ENCODE measurements at places on chromosomes 4 and X.

DNA sequence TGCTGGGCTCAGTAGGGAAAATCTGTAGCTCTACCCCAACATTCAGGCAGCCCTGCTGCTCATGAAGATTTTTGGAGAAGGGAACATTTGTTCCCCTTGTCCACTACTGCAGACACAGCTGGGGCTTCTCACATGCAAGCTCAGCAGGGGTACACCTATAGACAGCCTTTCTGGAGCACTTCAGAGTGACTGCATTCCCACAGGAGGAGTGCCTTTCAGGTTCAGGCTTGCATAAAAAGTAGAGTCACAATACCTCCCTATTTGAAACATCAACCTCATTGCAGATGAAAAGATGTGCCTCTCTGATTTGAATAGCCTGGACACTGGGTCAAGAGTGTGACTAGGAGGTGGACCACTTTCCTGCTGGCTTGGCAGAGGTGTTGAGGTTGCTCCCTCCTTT lies 53.3 kb upstream of the NAP1L2 start:
- no peak for DNase-seq

DNA sequence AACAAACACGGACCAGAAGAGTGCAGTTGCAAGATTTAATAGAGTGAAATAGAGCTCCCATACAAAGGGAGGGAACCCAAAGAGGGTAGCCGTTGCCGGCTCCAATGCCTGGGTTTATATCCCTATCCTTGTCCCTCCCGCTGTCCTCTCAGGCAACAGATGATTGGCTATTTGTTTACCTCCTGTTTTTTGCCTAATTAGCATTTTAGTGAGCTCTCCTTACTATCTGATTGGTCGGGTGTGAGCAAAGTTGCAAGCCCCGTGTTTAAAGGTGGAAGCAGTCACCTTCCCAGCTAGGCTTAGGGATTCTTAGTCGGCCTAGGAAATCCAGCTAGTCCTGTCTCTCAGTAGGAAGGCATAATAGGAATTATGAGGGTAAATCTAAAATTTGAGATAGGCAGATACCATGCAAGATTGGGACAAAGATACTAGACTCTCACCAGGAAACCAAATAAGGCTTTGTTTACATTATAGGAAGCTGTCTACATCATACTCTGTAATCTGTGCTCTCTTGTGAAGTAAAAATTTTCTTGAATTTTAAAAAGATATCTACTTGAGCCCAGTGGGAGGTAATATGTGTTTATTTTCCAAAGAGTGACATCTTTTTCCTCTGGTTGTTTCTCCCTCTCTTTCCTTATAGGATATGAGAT lies 65.9 kb downstream of the ATP10D start:
- no peak for DNase-seq

- no peak for DNase-seq
Observed at GRCh38 chrX:123975180-123975579, 13.7 kb downstream of the STAG2 start.

DNA sequence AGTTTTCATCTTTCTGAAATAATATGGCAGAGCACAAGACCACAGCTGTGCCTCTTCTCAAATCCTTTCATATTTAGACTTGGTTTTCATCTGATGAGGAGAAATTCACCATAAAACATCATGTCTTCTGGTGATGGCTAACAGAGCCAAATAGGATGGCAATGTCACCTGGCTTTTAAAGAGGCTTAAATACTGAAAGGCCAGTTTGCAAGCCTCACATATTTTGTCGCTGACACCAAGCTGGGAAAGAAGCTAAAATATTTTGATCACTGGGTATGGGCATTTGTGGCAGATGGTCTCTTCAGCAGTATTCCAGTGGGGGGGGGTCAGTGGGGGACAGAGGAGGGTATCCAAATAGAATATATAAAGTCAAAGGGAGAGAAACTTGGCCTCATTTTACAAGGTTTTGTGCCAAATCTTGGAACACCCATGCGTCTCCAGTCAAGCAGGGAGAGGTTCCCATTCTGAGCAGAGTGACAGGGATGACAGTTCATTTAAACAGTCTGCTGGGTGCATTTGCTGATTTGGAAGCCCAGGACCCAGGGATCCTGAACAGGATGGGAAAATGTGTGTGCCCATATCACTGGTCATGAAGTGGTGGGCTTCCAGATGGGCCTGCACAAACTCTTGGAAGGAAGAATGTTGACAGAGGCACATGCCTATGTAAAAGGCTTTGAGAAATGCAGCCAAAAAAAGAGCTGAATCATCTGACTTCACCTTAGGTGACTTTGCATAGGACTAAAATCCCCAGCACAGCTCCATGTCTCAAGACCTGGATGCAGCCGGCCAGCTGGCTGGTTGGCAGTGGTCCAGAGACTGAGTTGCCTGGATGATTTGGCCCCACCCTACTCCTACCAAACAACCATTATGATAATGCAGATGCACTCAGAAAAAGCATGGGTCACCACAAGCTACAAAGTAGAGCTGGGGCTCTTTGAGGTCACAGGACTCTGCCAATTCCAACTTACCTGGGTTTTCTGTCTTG lies 484.4 kb upstream of the NR3C2 start:
- no peak for DNase-seq

DNA sequence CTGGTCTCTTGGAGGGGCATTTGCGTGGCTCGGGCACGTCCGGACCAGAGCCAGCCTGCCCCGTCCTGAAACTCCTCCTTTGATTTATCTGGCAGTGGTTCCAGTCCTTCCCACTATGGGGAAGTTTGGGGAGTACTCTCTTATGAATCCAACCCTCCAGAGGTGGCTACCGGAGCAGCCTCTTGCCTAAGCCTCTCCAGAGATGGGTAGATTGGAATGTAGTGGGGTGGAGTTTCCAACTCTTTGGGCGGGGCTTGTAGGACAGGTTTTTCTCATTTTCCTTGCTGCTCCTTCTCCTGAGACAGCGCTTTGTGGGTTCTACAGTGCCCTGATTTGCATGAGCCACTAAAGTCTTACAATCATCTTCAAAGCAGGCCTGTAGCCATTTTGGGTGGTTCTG lies 60.1 kb upstream of the XAGE1B start:
- no peak for DNase-seq

DNA sequence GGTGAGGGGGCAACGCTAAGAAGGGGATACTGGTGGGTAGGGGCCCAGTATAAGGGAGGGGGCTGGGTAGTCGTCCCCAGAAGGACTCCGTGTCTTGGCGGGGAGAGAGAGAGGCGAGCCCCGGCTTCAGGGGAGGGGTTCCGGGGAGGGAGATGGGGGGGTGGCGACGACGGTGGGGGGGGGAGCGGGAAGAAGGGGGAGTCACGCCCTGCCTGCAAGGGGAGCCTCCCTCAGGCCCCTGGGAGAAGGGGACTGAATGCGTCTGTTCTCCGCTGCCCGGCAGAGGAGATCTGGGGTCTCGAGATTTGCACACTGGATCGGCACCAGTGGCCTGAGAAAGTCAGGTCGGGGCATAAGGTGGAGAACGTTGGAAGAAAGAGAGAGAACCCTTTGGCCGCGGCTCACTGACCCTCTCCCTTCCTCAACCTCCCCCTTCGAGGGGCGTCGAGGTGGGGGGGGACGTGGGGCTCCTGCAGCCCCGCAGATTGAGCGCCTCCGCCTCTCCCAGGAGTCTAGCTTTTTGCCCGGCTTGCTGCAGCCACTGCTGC lies 609 bp upstream of the BCORL1 start:
- no peak for DNase-seq

DNA sequence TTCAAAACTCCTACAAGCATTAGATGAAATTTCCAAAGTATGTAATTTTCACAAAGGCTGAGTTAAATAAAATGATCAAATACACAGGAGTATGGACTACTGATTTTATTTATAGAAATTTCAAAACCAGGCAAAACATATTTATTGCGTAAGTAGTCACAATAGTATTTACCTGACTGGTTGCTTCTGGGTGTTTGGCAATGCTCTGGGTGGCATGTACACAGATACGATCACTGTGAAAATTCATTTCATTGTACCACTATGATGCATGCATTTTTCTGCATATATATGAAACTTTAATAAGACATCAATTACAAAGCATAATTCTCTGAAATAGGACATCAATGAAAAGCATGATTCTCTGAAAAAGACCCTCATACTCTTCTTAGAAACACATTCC lies 384.2 kb downstream of the TLL1 start:
- DNase-seq = no peak

- DNase-seq = no peak
Observed at GRCh38 chr4:154039435-154040343, 250.8 kb upstream of the SFRP2 start.

DNA sequence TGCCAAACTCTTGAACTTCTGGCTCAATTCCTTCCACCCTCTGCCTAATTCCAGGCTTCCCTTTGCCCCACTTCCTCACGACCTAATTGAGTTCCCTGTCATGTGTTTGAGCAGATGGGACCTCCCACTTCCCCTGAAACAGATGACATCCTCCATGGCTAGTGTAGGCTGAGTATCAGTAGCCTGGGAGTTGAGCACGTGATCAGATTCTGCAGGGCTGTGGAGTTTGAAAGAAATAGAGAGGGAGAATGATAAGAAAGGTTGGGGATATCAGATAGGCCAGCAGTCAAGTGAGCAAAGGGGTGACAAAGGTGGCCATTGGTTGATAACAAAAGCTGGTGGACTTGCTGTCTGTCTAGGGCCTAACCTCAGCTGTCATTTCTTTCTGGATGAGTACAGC lies 18.8 kb upstream of the NWD2 start:
- DNase-seq = no peak

DNA sequence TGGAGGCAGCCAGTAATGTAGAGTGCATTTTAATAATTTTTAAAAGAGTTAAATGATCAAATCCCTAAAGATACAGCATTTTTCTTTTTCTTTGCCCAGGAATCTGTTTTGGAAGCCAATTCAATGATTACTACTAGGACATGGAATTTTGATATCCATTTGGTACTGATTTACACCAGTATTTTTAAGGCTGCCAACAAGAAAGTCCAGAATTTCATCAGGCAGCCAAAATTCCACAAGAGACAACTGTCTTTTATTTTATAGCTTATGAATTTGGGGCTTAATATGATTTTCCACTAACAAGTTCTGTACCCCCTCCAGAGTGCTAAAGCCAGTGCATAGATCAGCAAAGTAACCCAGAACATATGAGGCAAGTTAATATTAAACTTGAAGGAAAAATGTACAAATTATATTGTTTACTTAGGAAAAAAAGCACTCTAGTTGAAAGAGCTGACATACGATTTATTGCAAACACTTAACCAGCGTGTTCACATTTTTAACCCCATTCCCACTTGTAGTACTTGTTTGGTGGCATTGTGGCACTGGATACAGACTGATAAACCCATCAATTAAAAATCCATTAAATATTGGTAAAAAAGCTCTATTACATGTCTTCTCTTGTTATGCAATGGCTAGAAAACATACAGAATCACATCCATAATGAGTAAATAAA lies 259.7 kb downstream of the DCHS2 start:
- no peak for DNase-seq

DNA sequence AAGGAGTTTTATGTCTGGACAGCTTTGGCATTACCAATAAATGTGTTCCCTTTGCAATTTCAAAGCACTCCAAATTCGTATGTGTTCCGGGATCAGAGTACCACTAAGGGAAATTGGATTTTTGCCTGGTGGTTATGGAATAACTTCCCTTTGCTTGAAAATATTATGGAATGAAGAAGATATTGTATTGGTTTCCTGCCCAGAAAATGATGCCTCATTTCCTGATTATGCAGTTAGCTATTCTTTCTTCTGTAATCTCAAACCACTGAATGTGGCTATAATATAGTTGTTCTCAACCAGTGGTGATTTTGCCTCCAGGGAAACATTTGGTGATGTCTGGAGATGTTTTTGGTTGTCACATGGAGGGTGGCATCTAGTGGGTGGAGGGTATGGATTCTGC lies 142.9 kb downstream of the PCDH7 start:
- no peak for DNase-seq

GRCh38 chr4:31917334-31917733 lies 1197.2 kb downstream of the PCDH7 start:
- DNase-seq = no peak

DNA sequence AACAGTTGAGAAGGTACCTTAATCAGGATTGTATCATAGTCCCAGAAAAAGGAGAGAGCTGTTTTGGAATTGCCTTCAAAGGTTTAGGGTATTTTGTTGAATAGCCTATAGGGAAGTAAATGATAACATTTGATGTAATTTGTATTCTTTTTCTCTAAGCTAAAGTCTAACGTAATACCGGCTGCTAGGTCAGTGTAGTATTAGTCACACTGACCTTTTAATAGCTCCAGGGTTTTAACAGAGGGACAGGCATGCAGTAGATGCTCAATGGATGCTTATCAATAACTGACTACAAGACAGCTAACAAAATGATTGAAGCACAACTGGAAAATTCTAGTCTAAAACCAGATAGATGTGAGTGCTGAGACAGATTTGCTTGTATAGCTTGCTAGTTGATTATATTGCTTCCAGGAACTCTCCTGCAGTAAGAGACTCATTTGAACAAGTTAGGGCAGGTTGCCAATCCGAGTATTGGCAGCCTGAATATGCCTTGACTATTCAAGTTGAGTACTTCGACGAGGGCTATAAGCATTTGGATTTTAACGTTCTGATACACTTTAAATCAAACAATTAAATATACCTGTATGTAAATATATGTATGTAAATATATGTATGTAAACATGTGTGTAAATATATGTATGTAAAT lies 16.5 kb upstream of the PNPLA4 start:
- DNase-seq = no peak

DNA sequence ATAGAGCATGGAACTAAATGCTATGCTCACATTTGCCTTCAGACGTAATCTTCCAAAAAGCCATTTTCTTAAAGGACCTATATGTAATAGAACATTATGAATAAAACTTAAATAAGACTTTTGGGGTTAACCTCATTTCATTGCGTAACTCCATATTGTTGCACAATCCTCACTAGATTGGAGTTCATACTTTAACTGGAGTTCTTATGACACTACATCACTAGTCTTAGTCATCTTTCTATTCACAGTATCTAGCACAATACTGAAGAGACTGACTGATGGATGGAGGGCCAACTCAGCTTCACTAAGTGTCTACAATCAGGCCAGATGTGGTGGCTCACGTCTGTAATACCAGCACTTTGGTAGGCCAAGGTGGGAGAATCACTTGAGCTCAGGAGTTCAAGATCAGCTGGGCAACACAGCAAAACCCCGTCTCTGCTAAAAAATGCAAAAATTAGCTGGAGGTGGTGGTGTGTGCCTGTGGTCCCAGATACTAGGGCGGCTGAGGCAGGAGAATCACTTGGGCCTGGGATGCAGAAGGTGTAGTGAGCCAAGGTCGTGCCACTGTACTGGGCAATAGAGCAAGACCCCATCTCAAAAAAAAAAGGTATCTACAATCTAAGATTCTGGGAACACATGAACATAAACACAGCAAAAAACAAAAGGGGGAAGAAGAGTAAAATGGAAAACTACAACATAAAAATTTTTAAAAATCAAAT lies 80.8 kb upstream of the MAB21L2 start:
- DNase-seq = no peak

DNA sequence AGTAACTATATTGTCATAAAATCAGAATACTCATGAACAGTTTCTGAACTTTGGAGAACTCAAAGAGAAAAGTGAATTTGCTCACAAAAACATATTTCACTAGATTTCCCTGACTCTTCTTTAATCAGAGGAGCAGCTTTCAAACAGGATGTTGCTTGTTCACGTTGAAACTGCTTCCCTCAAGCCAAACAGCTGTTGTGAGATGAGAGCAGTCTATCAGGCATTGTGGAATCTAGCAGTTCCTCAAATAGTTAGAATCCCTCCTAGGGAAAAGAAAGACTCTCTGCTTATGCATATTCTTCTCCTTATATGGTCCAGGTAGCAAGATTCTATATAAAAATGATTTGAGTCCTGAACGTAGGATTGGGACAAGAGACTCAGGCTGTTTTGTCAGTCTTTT lies 1012.1 kb downstream of the FAM133A start:
- DNase-seq = no peak

- no peak for DNase-seq
Observed at GRCh38 chr4:7771056-7771455, 168.6 kb downstream of the AFAP1 start.

GRCh38 chr4:40844261-40844660 lies 94.5 kb downstream of the NSUN7 start:
- DNase-seq = no peak
